Naive B cell (primary cell): ENCODE measurements at places on chromosomes 4 and X.

- no peak overlapping the region for H3K27ac ChIP-seq
- no peaks in the 10 kb centered on the region for H3K4me1 ChIP-seq
- H3K27me3 ChIP-seq = no peaks in the 10 kb centered on the region
Observed at GRCh38 chrX:103882999-103883398, 50.9 kb upstream of the RAB9B start.

GRCh38 chr4:4555916-4556315, 14.1 kb upstream of the STX18 start:
- H3K36me3 ChIP-seq = peaks cover 26% of the 10 kb centered on the region
- H3K4me3 ChIP-seq = no peak overlapping the region
- peak overlapping the region; percentile 37 for H3K27ac ChIP-seq
- H3K27me3 ChIP-seq = no peaks in the 10 kb centered on the region
- no peaks in the 10 kb centered on the region for H3K4me1 ChIP-seq

DNA sequence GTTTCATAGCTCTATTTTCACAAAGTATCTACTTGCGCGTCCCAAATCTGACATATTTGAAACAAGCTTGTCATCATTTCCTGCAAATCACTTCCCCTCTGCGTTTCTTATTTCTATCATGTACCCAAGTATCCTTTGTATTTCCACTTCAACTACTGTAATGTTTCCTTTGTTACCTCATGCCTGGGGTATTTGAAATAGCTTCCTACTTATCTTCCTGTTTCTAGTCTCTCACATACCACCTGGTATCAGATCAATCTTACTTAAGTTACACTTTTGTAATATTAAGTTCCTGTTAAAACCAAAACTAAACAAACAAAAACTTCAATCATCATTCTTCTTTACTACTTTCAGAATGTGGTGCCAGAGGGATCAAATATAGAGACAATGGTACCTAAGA, 93.6 kb upstream of the SMAD1 start:
- peaks cover 8% of the 10 kb centered on the region for H3K36me3 ChIP-seq
- H3K4me3 ChIP-seq = no peak overlapping the region
- H3K27ac ChIP-seq = no peak overlapping the region
- H3K27me3 ChIP-seq = peaks cover 42% of the 10 kb centered on the region
- H3K4me1 ChIP-seq = no peaks in the 10 kb centered on the region

GRCh38 chr4:7055111-7055989, 12.2 kb downstream of the TADA2B start:
- no peak for DNase-seq
- H3K4me3 ChIP-seq = no peak overlapping the region
- no peak overlapping the region for H3K27ac ChIP-seq

- peaks cover 32% of the 10 kb centered on the region for H3K4me1 ChIP-seq
- no peak overlapping the region for H3K27ac ChIP-seq
- H3K36me3 ChIP-seq = peaks cover 15% of the 10 kb centered on the region
- no peaks in the 10 kb centered on the region for H3K27me3 ChIP-seq
Observed at GRCh38 chr4:1160351-1160750, 12.0 kb downstream of the SPON2 start.

DNA sequence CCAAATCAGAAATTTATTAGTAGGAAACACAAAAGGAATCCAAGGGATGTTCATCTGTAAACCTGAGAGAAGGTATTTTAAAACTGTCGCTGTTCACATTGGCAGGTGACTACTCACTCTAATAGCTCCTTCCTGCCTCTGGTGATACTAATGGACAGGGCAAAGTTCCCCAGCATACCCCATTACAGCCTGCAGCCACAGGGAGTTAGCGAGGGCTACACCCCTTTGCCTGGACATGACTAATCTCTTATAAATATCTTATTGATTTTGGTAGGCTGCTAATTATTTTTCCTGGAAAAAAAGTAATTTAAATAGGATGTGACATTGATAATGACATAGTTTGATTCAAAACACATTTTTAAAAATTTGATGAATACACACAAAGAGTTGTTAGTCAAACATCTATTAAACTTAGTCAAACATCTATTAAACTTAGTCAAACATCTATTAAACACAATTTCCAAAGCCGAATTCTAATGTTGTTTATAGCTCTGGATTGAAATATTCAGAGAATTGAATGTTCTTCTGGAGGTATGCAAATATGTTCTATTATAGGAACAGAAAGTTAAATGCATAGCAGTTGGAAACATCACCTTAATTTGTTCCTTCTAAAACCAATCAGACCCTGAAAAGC, 83.0 kb upstream of the CBR4 start:
- H3K36me3 ChIP-seq = no peaks in the 10 kb centered on the region
- no peaks in the 10 kb centered on the region for H3K27me3 ChIP-seq
- no peak for DNase-seq
- no peak overlapping the region for H3K27ac ChIP-seq

DNA sequence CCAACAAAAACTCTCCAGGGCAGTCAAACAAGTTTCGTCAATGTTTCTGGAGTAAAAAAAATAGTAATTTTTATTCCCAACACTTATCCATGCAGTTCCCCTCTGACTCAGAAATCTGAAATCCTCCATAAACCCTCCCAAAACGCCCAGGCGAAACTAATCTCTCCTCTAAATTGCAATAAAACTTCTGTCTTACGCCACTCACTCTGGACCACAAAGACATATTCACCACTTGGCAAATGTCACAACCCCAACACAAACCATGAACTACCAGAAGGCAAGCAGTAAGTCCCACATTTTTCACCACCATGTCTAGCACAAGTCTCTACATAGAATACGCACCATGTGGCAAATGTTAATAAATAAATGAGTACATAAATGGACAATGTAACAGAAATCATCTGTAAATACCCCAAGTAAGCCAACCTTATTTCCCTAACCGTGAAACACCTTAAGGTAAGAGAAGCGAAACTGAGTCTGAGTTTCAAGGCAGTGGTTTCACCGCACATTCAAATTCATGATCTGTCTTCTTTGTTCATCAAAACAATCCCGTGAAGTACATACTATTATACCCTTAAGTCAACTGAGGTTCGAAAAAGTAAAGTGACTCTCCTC, 1.6 kb downstream of the PAPSS1 start:
- H3K27me3 ChIP-seq = no peaks in the 10 kb centered on the region
- DNase-seq = peak; percentile 6
- H3K4me1 ChIP-seq = peaks cover 39% of the 10 kb centered on the region
- peak overlapping the region; percentile 72 for H3K27ac ChIP-seq
- no peaks in the 10 kb centered on the region for H3K36me3 ChIP-seq
- H3K4me3 ChIP-seq = peak overlapping the region; percentile 96

DNA sequence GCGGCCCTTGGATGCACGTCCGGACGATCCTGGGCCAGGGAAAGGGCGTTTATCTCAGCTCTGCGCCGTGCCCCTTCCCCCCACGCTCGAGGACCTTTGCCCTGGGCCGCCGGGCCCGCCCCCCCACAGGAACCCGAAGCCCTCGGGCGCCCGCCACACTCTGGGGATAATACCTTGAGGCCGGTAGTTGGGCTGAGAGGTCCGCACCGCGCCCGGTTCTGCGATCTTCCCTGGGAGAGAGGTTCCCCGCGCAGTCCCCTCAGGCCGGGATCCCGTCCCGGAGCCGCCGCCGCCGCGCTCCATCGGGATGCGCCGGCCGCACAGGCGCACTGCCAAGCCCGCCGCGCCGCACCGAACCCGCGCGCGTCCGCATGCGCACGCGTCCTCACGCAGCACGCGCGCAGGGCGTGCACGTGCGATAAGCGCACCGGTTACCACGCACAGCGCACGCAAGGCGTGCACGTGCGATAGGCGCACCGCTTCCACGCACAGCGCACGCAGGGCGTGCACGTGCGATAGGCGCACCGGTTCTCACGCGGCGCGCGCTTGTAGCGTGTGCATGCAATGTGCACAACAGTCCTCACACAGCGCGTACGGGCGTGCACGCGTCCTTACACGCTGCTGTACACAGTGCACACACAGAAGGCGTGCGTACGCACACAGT, at the start of gene MAP7D2:
Gene MAP7D2 (minus strand): TSS at position 331 of the 664 bp plus-strand sequence. CDS start 28 bp downstream, at position 303.
- peaks cover 14% of the 10 kb centered on the region for H3K27me3 ChIP-seq
- H3K4me1 ChIP-seq = peaks cover 3% of the 10 kb centered on the region
- no peak within 1 kb of the TSS for H3K27ac ChIP-seq
- DNase-seq = no peak
- H3K4me3 ChIP-seq = no peak within 1 kb of the TSS
- H3K36me3 ChIP-seq = peaks cover 4% of the 10 kb centered on the region

DNA sequence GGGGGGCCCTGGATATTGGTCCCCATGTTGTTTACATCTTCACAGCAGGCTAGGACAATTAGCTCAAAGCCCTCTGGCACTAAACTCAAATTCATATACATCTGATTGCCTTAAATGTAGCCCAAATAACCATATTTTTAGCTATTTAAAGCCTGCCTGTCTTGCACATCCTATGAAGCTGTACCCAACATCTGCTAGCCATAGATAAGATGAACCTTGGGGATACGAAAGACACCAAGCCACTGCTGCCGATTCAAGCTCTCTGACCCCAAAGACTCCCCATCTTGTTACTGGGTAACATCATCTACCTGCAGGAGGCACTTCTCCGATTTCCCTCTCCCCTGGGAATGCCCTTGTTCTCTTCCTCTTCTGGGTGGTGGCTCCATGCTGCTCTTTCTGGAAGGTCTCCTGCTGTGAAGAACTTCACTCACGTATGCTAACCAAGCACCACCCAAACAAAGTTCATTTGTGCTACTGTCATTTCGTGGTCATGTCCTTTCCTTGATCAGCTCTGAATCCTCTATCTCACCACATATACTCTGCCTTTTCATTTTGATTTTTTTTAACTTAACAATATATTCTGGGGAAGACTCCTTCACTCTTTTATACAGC, 107.7 kb upstream of the ATXN3L start:
- no peaks in the 10 kb centered on the region for H3K36me3 ChIP-seq
- no peak for DNase-seq
- no peak overlapping the region for H3K27ac ChIP-seq
- H3K4me1 ChIP-seq = peaks cover 30% of the 10 kb centered on the region

DNA sequence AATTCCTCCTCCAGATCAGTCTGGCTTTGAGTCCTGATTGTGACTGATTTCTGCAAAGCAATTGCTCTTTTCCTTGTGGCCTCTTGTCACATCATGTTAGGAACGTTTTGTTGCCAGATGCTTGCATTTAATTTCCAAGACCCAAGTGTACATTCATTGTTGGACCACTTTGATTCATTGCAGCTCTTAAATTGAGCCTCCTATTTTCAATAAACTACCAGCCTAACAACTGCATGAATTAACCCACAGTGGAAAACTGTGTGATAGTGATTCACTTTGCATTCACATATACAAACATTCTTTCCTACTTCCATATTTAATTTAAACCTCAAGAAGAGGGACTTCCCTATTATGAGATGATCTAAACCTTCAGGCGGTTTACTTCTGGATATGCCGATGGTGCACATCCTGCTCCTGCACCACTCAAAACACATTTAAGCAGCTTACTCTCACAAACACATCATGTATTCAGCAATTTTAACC, 118.4 kb downstream of the AFF1 start:
- no peak for DNase-seq
- no peak overlapping the region for H3K27ac ChIP-seq
- H3K4me1 ChIP-seq = peaks cover 73% of the 10 kb centered on the region
- H3K36me3 ChIP-seq = peaks cover 17% of the 10 kb centered on the region

DNA sequence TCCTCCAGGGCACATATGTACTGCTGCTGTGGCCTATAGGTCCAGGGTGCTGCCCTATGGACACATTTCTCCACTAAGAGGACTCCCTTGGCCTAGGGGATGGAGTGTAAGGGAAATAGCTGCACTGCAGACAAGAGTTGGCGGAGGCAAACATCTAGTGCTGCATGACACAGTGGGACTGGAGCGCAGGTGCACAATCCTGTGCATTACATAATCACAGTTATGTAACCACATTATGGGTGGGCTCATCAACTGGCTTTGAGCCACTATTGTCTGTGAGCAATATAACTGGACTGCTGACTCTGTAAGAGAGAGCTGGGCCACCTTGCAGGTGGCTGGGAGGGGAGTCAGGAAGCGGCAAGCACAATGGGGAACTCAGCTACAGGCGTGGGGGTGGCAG, 3.2 kb upstream of the TIGD2 start:
- H3K4me3 ChIP-seq = peak overlapping the region; percentile 26
- no peaks in the 10 kb centered on the region for H3K36me3 ChIP-seq
- H3K27ac ChIP-seq = no peak overlapping the region
- peaks cover 23% of the 10 kb centered on the region for H3K27me3 ChIP-seq
